ENCODE measurements at places on chromosomes 16 and 17. TPM values are rescaled to one million over a fixed set of nuclear protein-coding genes. Genes with fewer than 3 reads are reported as not detected.

The CFAP97D1 gene
- total RNA-seq = not detected

The MEOX1 gene
- total RNA-seq = 0.21 TPM

The CA7 gene
- total RNA-seq = not detected

The EXOC3L1 gene
- 0.41 TPM for total RNA-seq

DNA sequence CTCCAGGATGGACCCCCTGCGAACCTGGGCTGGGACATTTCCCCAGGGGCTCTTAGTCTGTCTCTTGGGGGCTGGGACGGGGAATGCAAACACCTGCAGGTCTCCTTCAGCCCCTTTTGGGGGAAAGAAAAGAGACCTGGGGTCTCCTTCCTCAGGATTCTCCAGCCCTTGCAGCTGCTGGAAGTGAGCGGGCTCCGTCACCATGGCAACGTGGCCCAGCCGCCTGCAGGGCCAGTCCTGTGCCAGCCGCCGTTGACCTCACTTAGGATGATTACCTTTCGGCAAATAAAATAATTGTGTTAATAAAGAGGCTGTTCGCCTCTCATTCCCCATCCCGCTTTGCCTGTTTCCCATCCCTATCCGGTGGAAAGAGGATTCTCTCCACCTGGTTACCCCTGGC, 25.7 kb downstream of the MRM1 start:
- DNase-seq = no peak

DNA sequence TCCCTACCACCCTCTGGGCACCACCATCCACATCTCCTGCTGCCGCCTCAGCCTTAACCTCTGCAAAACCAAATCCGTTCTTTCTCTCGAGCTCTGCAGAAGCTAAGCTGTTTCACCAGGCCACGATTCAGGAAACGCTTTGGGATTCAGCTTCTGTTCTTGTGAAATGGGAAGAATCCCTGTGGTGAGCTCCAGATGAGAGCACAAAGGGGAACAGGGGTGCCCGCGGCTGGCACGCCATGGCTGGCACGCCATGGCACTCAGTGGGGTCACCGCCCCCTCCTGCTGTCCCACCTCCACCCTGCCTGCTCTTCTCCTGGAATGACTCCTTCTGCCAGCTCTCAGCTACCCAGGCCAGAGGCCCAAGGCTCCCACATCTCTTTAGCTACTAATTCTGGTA, 5.7 kb downstream of the QPRT start:
- no peak for DNase-seq

DNA sequence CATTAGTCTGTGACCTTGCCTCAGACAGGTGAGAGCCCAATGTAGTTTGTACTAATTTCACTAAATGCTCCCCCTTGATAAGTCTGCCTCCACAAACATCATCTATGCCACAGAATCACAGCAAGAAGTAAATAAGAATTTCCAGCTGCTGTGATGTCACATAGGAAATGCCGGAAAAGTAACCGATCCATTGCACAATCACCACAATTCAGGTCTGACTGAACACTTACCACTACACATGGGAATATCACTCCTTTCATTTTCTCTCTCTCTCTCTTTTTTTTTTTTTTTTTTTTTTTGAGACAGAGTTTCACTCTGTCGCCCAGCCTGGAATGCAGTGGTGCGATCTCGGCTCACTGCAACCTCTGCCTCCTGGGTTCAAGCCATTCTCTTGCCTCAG, 79.0 kb upstream of the CDH11 start:
- DNase-seq = no peak

Data from Panc1 (cell line).